ENCODE measurements at places on chromosomes 6 and 20. TPM values are rescaled to one million over a fixed set of nuclear protein-coding genes. Genes with fewer than 3 reads are reported as not detected.

DNA sequence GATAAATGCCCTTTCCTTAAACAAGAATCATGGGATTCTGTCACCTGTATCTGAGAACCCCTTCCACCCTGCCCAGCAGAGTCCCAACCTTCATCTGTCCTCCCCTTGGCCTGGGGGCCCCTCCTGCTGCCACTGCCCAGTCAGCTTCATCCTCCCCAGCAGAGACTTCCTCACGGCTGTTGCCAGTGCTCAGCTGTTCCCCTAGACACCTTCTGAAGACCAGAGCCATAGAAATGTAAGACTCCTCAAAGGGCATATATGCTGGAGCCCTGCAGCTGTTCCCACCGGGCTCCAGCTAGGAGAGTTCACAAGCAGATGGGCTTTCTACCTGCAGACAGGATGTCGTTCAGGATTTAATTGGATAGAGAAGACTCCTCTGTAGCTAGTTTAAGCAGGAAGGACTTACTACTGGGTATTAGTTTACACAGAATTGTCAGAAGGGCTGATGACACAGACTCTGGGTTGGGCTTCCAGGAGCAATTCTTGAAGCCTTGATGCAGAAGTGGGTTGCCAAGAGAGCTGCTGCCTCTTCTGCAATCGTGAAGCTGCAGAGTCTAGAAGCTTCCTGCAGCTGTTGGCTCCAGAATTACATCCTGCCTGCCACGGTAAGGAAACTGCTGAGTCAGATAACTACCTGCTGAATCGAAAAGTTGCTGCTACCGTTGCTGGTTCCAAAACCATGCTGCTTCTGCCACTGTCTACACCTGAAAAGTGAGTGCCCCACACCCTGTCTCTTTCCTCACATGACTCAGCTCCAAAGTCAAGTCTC lies 57.1 kb upstream of the MLN start:
- no peak for DNase-seq

DNA sequence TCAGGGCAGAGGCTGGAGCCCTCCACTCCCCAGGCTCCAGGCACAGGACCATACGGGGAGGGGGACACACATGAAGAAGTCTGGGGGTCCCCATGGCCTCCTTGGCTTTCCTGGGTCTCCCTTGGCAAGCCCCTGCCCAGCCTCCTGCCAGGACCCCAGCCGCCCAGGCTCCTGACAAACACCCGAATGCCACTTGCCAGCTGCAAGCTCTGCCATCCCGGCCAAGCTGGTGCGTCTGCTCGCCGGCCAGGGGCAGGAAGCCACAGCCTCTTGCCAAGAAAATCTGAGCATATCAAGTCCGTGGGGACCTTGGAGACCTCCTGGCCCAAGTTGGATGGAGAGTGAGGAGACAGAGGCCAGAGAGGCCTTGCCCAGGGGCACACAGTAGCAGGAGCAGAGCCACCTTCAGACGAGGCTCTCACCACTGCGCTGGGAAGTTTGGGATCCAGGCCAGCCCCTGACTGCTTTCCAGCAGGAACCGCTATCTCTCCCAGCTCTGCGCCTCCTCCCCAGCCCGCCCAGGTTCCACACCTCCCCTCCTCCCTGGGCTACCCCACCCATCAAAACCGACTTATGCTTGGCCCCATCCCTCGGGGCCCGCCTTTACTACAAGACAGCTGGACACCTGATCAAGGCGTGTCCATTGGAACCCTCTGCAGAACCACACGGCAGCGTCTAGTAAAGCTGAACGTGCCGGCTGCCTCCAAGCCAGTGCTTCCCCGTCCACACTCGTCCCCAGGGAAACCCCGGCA lies 80.2 kb downstream of the GRM4 start:
- no peak for DNase-seq

DNA sequence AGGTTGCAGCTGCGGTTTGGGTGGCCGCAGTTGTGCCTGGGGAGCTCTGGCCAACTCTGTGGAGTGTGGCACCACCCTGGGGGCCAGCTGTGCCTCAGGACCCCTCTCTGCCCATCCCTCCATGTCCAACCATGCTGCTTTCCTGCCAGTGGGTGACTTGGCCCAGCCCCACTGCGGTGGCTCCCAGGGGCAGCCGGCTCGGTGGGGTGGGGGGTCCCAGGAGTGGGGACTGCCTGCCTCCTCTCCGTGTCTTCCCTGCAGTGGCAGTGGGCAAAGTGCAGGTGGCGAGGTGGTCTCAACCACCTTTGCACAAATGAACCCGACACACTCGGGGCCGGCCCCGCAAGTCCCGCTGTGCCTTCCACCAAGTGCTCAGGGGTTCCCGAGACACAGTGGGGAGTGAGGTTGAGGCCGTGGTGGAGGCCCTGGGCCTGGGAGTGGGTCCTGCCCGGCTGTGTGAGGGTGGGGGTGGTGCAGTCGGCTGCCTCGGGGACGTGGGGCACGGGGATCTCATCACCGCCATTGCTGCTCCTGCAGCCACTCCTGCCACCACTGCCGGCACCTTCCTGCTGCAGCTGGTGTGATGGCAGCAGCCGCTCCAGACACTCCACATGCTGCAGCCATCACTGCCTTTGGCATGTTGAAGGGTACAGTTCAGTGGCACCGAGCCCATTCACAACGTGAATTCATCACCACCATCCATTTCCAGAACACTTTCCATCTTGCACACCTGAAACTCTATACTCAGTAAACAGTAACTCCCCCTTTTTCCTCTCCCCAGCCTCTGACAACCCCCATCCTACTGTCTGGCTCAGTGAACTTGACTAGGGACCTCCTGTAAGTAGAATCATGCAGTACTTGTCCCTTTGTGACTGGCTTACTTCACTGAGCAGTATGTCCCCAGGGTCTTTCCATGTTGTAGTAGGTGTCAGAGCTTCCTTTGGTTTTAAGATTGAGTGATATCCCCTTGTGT lies 10.7 kb upstream of the SLCO4A1 start:
- no peak for DNase-seq

- no peak for DNase-seq
Observed at GRCh38 chr6:130994319-130995097, 68.5 kb downstream of the EPB41L2 start.

DNA sequence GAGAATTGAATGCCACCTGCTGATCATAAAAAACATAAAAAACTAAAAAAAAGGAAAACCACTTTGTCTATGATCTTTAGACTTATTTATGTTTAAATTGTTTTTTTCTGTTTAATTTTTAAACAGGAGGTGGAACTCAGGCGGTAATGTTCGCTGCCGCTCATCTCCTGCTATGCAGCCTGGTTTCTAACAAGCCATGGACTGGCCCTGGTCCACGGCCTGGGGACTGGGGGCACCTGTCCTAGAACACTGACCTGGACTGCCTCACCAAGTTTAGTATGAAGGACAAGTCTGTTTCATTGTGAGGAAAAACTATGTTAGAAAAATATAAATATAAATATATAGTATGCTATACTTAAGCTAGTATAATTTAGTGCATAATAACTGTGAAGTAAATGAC lies 27.0 kb upstream of the IFNGR1 start:
- DNase-seq, result no peak

Gene CSE1L
- 37.2 TPM for total RNA-seq

DNA sequence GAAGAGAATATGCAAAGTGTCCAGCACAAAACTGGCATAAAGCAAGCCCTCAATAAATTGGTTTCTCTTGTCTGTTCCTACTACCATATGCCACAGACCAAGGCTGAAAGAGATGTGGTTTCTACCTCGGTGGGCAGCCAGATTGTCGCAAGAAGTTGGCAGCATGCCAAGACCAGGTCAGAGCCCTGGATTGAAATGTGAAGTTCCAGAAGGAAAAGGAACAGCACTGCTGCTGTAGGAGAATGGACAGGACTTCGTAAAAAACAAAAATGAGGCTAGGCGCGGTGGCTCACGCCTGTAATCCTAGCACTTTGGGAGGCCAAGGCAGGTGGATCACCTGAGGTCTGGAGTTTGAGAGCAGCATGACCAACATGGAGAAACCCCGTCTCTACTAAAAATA lies 22.1 kb downstream of the MRPL14 start:
- no peak for DNase-seq

DNA sequence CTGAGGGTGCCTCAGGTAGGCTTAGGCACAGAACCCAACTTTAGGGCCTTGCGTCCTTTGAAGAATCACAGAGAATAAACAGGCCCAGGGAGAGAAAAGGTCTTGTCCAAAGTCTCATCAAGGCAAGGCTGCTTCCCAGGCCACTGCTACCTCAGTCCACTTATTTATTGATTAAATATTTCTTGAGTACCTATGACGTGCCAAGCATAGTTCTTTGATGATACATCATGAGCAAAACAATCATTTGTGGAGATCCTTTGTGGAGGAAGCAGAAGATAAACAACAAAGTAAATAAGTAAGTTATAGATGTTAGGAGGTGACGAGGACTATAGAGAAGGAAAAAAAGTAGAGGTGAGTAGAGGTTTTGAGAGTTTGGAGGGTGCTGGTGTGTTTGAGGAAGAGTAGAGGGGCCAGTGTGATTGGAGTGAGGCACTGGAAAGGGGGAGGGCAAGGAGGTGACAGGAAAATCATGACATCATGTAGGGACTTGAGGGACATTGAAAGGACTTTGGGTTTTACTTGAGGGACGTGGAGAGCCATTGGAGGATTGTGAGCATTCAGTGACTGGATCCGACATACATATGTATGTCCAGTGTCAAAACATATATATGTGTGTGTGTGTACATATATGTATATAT lies 14.1 kb upstream of the CHMP4B start:
- DNase-seq, result peak; percentile 17

- DNase-seq, result no peak
Observed at GRCh38 chr6:51477711-51478311, 609.6 kb downstream of the PKHD1 start.

GRCh38 chr6:31897612-31898382 lies at the start of gene EHMT2:
TSS of gene EHMT2 (minus strand) at chr6:31897698. CDS start at chr6:31897677, 21 bp downstream.
- DNase-seq, result peak; percentile 96

Gene SMIM26
- total RNA-seq, result 52.9 TPM

Gene WFDC5
- not detected for total RNA-seq

DNA sequence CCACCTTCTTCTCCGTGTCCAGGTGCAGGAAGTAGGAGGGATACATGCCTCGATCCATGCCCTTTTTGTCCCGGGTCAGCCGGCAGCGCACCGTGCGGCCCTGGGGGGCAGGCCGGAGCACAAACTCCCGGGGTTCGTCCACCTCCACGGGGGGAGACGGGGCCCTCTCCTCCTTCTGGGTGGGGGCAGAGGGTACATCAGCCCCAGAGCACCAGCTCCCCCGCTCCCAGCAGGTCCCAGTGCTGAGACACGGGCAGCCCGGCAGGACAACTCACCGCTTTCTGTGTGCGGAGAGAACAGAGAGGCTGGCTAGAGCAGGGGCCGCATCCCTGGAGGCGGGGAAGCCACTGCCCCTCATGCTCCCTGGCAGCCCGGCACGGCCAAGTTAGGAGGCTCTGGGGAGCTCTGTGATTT lies 6.7 kb downstream of the TULP1 start:
- no peak for DNase-seq

GRCh38 chr6:25469797-25470388 lies 182.1 kb upstream of the SCGN start:
- no peak for DNase-seq

- peak; percentile 14 for DNase-seq
Observed at GRCh38 chr20:3885715-3886114, 3.5 kb upstream of the PANK2 start.

GRCh38 chr6:34964564-34964963 lies 75.5 kb downstream of the ANKS1A start:
- no peak for DNase-seq

DNA sequence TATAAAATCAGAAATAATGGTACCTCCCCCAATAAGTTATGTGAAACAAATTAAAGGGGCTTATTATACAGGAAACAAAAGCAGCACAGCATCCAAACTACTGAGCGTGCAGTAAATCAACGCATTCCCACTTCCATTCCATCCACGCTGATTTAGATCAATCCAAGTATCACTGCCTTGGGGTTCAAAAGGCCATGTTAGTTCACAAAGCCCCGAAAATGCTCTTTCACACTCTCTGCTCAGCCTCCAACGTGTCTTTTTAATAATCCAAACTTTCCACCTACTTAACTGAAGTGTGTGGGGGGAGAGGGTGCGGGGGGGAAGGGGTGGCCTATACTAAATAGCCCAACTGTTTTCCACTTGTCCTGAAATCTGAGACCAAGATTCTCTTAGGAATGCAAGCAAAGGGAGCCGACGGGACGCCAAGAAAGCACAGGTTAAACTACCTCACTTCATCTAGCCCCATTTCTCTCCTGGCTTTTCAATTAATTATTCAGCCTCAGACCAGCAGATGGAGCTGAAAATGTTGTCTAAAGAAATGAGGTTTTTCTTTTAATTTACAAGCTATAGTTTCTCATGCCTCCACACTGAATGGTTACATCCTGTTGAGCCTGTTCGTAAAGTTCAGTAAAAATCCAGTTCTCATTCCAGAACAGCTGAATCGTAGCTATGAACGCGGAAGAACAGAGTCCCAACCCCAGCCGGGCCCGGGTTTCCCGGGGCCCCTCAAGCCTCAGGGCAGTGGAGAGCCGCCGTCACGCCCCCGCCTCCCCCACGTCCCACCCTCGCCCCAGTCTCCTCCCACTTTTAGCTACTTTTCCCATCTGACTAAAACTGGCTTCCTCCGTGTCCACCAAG lies 1.0 kb upstream of the NXT1 start:
- DNase-seq, result no peak

GRCh38 chr6:15061908-15062515 lies 183.9 kb upstream of the JARID2 start:
- DNase-seq, result no peak

DNA sequence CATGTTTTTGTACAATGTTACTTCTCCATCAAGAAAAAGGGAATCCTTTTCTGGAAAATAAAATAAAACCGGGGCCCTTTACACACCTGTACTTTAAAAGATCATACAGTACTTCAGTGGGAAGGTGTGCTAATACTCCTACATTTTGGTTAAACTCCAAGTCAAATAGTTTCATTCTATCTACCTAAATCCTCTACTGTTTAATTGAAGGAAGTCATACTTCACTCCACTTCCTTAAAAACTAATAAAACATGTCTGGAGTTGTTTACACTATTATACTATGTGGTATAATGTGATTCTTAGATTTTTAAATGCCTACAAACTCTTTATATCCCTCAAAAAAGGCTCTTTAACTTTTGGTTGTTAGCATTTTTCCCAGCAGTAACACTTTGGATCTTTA lies 18.6 kb upstream of the HBS1L start:
- no peak for DNase-seq

Gene RAET1L
- not detected for total RNA-seq

Gene HDDC2
- total RNA-seq, result 53.2 TPM

Gene PRND
- total RNA-seq, result not detected

DNA sequence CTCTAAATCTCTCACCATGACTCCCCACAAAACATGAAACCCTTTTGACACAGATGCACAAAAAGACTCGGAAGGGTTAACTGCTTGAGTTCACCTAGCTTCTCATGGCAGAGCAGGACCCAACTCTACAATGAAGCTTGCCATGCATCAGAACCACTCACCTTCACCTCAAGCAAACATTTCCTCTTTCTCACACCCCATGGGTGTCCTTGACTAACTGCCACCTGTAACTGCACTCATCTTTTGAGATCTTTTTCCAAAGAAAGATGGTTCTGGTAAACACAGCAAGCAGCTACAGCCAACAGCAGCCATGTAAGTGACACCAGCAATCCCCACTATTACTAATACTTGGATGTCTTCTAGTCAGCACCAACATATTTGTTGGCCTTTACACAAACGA lies 76.5 kb downstream of the EFHC1 start:
- DNase-seq, result no peak

Gene IDH3B
- total RNA-seq, result 47.3 TPM
